ENCODE measurements at places on chromosomes 5 and 9.

DNA sequence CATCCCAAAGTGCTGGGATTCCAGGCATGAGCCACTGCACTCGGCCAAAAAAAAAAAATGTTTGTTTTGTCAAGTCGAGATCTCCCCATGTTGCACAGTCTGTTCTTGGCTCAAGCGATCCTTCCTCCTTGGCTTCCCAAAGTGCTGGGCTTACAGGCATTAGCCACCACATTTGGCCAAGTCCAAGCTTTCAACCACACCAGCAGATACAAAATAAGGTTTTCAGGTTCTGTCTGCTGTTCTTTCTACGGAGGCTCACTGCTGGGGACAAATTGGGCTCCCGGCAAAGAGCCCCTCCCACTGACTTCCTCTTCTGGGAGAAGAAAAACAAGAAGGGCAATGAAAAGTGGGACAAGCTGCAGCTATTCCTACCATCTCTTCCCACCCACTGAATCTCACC, 37.6 kb upstream of the GGTA1 start:
- no peak for DNase-seq

DNA sequence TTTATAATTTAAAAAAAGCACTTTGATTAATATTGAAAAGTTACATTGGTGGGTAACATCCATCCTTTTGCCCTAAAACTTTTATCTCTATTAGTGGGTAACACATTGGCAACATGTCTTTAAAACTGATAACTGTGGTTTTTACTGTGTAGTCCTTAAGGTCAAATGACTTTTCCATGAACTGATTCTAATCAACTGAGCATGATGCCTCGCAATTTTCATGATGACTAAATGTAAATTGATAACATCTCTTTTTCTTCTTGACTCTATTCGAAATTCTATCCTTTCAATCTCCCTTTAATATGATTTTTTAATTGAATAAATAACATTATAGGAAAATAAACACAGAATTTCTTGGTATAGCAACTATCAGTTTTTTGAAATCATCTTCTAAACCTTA, 6.3 kb upstream of the IL5 start:
- DNase-seq: no peak

GRCh38 chr5:67490543-67491321, 294.1 kb upstream of the CD180 start:
- no peak for DNase-seq

- DNase-seq: no peak
Measured at GRCh38 chr5:113663879-113664541, 150.5 kb downstream of the YTHDC2 start.

DNA sequence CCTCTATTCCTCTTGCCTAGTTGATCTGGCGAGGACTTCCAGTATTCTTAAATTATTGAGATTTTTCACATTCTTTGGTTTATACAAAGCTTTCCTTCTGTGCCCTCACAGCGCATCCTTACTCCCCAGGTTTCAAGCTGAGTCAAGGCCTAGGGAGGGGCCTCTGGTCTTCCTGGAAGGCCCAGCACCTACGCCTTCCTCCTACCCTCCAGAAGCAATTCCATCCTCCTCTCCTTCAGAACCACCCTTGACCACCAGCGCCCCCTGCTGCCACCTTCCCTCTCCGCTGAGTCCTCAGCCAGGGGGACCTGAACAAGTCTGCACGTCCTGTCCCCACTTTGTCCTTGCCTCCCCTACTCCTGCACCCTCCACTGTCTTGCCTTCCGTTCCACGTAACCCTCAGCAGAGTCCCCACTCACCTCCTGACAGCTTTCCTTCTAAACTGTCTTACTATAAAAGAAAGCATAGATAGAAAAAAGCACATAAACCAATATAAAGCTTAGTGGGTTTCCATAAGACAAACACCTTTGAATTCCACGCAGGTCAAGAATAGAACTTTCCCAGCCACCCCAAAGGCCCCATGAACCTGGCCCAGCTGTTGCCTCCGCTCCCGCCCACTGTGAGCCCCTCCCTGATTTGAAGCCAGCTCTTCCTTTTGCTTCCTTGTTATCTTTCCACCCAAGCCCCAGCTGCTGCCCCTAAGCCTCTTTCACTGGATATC, 63.0 kb upstream of the CTSL start:
- peak; percentile 72 for DNase-seq

DNA sequence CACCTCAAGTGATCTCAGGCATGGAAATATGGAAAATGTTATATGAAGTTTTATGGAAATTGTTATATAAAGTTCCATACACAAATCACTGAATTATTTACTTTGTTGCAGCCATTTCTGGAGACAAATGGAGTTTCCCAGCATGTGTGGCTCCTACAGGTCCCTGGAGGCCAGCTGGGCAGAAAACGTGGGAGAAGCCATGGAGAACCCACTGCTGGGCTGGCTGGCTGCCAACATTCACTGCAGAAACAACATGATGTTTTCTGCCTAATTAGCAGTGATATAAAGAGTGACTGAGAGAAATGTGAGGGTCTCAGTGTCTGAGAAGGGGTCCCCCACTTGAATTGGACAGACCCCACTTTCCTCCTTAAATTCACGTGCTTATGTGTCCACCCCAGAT, 208.8 kb upstream of the IRX2 start:
- DNase-seq: no peak

DNA sequence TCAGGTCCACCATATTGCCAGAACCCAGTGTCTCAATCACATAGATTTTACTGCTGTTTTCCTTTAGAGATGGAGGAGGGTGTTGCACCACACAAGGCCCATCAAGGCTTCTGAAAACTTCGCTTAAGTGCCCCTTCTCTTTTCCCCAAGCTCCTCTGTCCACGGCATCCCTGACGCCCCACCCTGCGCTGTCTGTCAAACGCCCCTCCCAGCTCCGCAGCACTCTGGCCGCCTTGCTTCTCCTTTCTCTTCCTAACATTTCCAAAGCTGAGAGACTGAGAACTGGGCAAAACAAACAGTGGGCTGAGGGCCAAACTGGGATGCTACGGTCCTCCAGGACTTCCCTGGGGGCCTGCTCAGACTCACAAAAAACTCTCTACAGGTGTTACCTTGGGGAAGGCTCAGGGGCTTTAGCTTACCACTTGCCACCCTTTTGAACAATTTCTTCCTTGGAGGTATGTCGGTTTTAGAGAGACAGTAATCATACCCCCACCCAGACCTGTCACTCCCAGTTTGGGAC, 28.3 kb upstream of the ERGIC1 start:
- DNase-seq: no peak

Data from non-pigmented ciliary epithelial cell (primary cell).